HT-29 (cell line): ENCODE measurements at places on chromosomes 1 and 21.
A peak's percentile ranks its signal among the peaks of the same experiment; 100 is the strongest.

DNA sequence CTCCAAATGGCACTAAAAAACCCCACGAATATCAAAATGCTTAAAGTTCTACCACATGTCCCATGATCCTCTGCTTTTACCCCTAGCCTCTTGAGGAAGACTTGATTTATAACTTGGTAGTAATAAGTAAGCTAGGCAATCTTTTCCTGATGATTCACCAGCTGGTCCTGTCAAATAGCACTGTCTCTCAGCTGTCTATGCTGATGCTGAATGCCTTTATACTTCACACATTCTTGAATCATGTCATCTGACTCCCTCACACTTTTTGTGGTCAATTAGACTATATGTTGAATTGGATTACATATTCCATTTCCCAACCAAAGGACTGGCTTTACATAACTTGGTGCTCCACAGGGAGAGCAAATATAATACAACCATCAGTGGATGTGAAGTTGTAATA is 16.6 kb downstream of the C21orf91 start:
- no peak for DNase-seq

DNA sequence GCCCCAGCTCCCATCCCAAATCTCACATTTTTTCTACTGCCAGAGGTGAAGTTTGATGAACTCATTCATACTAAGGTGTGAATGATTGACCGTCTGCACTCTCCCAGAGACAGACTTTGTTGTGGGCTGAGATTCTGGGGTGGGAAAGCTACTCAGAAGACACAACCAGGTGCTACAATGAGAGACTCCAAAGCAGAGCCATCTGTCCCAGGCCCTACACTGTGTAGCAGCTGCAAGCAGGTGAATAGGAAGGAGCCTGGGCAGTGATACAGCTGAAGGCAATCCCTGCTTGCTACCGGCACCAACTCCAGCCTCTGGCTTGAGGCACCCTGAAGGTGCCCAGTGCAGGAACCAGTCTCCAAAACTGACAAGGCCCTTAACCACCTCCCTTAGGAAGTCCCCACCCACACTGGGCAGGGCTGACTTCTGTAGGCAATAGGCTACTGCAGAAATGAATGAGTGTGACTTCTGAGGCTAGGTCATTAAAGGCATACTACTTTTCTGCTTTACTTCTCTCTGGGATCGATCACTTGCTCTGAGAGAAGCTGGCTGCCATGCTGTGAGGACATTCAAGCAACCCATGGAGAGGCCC is 79.7 kb upstream of the RUNX3 start:
- no peak for DNase-seq

DNA sequence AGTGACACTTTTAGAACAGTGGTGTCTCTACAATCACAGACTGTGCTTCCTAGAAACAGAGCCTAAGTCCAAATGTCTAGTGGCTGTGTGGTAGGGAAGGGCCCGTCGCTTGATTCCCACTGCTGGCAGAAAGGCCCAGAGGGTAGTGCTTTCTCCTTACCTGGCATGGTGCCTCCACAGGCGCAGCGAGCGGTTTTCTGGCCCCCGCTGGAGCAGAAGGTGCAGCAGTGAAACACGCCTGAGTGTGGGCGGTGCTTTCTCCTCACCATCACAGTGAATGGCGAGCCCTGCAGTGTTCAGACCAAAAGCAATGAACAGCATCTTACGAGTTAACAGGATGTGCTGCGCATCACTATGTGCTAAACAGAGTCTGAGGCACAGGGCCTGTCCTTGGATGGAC is 8.3 kb downstream of the TRIM45 start:
- no peak for DNase-seq

DNA sequence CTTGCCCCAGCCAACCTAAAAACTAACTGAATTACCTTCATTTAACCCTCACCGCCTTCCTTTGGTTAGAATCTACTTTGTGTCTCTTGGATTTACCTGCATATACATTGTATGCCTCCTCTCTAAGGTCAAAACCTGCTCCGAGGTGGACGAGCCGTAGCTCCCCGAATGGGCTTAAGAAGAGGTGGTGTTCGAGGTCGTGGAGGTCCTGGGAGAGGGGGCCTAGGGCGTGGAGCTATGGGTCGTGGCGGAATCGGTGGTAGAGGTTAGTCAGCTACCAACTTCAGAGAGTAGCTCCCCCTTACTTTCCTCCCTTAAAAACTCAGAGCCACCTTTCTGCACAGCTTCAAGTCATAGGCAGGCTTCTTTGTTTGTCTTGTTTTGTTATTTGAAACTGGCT is 9.2 kb downstream of the CHTOP start:
- no peak for DNase-seq

- no peak for DNase-seq
These were observed 6.5 kb downstream of the CACHD1 start for GRCh38 chr1:64476251-64476952.

- no peak for DNase-seq
These were observed 51.0 kb downstream of the SCP2 start for GRCh38 chr1:52978045-52978444.

GRCh38 chr1:168842306-168842705 is 113.3 kb upstream of the DPT start:
- no peak for DNase-seq

DNA sequence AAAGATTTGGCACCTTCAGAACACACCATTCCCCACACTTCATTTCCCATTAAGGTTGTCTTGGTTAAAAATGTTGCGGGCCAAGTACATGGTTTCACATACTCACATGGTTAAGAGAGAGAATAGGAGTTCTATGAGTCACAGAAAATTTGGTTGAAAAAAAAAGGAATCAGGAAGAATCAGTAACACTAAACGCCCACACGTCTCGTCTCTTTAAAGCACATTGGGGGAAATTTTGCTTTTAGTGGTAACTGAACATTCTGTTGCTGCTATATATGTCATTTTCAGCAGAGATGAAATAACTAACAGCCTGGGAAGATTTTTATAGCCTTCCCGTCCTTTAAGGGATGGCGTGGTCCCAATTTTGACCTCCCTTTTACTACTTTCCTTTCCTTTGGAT is 132.9 kb upstream of the ERG start:
- no peak for DNase-seq

DNA sequence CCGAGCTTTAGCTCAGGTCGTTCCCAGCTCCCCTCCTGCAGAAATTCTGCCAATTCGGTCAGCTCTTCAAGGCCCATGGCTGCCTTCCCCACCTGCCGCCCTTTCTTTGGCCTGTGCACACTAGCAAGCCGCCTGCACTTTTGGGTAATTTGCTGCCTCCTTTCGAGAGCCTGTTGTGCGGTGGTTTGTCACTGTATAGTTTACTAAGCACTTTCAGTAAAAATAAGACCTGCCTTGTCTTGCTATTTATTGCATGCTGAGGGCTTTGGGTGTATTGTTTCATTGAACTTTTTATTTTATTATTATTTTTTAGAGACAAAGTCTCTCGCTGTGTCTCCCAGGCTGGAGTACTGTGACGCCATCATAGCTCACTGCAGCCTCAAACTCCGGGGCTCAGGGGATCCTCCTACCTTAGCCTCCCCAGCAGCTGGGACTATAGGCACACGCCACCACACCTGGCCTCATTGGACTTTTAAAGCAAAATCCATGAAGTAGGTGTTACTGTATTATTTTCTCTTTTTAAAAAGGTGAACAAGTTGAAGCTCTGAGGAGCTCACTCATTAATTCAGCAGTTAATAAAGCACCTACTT is 1.1 kb upstream of the FABP3 start:
- DNase-seq: no peak

DNA sequence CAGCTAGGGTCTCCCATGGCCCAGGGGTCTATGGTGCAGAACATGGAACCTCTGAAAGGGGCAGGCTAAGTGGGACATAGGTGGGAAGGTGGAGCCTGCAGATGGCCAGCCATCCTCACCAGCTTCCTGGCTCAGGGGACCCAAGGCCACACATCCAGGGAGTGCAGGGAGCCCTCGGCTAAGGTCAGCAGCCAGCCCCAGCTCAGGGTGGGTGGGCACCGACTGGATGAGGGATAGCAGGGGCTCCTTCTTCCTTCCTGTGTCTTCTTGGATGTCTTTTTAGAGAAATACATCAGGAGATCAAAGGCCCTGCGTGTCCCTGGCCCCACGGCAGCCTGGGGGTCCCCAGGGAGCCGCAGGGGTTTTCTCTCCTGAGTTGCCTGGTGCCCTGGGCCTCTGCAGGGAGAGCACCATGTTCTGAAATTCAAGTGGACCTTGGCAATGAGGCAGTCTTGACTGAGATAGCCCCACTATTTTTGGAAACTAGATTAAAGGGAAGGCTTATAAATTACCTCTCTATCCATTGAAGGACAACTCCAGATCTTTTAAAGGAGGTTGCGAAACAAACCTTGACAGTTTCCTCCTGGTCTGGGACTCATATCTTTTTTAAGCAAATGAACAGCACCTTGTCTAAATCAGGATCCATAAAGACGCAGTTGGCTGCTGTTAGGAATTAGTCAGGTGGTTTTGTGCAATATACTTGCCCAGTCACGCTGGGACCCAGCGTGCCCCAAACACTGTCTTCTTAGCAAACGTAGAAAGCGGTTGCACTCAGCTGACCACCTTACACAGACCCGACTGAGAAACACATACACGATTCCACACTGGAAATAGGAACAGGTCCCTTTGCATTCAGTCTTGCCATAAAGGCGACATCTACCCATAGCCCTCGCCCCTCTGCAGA is 242.3 kb downstream of the TOMM20 start:
- DNase-seq: no peak

- no peak for DNase-seq
These were observed 234.1 kb upstream of the POGK start for GRCh38 chr1:166605137-166605536.

DNA sequence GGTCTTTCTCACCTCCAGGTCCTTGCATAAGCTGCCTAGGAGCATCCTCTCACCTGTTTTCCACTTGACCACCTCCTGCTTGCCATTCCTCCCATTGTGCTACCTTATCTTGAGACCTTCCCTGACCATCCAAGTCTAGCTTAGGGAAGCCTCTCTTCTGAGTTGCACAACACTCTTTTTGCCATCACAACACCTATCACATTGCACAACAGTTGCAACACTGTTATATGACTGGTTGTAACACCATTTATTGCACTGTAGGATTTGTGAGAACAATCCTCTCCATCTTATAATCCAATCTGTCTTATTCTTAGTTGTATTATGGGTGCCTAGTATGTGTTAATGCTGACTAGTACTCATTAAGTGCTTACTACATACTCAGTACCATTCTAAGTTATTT is 488.7 kb downstream of the OMA1 start:
- DNase-seq: no peak

GRCh38 chr1:177568622-177569021 is 397.9 kb downstream of the BRINP2 start:
- peak; percentile 4 for DNase-seq

GRCh38 chr1:154697710-154698109 is 89.7 kb upstream of the ADAR start:
- no peak for DNase-seq

- DNase-seq: no peak
These were observed 175.9 kb downstream of the GREM2 start for GRCh38 chr1:240435996-240436566.

DNA sequence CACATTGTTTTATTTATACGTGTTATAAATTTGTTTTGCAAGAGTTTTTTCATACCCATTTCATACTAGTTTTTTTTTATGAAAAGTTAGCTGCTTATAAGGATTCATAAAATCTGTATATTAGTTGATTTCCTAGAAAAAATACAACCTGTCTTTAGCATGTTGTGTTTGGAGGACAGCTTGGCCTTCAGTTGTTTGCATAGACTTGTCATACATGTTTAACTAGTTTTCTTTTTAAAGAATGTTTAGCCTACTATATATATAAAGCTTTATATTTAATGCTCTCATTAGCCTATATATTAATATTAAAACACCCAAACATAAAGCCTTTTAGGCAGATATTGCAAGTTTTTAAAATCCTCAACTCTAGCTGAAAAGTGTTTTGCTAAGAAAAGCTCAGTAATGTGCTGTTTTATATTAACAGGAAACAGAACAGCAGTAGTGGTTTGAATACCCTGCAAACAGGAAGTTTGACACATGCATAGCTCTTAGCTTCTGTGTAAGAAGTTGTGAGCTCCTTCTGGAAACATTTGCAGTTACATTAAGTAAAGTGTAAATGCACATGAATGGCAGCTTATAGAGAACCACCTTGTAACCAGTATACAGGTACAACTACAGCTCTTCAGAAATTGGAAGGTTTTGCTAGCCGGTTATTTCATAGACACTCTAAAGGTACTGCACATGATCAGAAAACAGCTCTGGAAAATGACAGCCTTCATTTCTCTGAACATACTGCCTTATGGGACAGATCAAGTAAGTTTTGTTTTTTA is at the start of gene PRKACB:
Gene PRKACB (plus strand): TSS at position 476 of the 770 bp plus-strand sequence. CDS start 91 bp downstream, at position 567.
- DNase-seq: peak; percentile 70

DNA sequence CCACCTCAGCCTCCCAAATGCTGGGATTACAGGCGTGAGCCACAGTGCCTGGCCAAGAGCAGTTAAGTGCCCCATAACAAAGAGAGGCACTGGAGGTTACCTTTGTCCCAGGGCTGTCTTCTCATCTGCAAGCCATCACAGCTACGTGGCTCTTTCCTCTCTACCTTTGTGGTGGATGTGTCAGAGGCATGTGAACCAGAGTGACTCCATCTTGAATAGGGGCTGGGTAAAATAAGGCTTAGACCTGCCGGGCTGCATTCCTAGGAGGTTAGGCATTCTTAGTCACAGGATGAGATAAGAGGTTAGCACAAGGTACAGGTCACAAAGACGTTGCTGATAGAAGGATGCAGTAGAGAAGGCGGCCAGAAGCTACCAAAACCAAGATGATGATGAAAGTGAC is 59.4 kb upstream of the POU2F1 start:
- DNase-seq: no peak

DNA sequence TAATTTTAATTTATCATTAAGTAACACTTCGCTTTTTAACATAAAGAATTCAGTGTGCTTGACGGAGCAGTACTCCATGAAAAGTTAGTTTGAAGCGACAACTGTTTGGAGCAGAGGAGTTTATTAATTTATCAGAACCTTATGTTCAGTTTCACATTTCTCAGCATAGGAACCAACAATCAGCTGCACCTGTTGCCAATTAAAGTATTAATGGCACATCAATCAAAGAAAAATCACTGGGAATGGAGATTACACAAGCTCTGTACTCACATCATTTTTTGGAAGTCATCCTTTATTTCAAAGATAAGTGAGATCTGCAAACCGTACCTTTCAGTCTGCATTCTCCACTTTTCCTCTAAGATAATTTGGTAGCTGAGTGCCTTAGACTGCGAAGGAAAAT is 344.6 kb downstream of the LMO4 start:
- DNase-seq: no peak

- DNase-seq: no peak
These were observed 66.5 kb downstream of the KIRREL1 start for GRCh38 chr1:158059984-158060383.

- DNase-seq: no peak
These were observed 80.1 kb downstream of the STUM start for GRCh38 chr1:226628612-226629155.

GRCh38 chr1:42282867-42283583 is 52.0 kb downstream of the FOXJ3 start:
- no peak for DNase-seq

- DNase-seq: peak; percentile 40
These were observed 18.1 kb upstream of the ZBTB8A start for GRCh38 chr1:32521165-32521564.
